ENCODE measurements at places on chromosomes 7 and 10.

GRCh38 chr7:70701477-70701876, 430.5 kb upstream of the GALNT17 start:
- DNase-seq = no peak

GRCh38 chr10:102781921-102782557, 38.3 kb downstream of the WBP1L start:
- DNase-seq = peak; percentile 86

- peak; percentile 68 for DNase-seq
Measured at GRCh38 chr7:114070246-114070645, 151.4 kb upstream of the PPP1R3A start.

- peak; percentile 53 for DNase-seq
Measured at GRCh38 chr10:133261726-133262325, 14.8 kb downstream of the ADAM8 start.

- peak; percentile 69 for DNase-seq
Measured at GRCh38 chr10:33506838-33507661, 172.6 kb upstream of the NRP1 start.

DNA sequence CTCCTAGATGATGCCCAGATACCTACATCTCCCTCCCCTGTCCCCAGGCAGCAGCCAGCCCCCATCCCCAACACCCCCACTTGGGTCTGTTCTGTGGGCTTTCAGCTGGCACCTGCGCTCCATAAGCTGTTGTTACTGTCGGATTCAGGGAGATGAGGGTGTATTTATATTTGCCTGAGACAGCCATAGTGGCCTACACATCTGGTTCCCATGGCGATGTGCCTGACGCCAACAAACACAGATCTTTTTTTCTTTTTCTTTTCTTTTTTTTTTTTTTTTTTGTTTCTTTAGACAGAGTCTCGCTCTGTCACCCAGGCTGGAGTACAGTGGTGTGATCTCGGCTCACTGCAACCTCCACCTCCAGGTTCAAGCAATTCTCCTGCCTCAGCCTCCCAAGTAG, 73.1 kb downstream of the CLIP2 start:
- no peak for DNase-seq

DNA sequence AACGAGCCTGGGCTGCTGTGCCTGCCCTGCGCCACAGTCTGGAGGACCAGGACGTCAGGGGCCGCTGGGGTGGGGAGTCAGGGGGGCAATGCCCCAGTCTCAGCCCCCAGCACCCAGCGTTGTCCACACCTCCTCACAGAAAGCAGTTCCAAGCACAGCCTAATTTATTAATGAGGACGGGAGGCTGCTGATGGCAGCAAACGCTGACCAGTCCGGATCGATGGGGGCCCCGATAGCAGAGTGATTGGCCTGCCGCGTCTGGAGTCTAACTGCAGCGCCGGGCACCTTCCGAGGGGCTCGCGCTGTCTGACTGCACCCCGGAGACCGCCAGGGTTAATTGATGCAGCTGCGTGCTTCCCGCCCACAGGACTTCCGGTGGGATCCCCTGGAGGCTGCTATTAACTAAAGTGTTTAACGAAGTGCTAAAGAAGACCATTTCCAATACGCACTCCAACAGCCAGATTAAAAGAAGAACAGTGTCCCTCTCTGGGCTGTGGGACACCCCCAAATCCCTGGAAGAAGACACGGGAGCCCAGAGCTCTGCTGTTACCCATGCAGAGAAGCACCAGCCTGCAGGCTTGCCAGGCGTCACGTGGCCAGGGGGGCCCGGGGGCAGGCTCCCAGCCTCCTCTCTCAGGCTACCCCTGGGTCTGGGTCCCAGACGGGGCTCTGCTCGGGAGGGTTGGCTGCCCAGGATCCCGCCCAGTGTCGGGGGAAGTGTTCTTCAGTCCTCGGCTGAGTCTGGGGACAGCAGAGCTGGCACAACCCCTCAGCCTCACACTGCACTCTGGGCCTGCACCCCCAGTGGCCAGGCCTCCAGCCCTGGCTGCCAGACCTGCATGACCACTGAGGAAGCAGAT, 63.8 kb downstream of the MICALL2 start:
- no peak for DNase-seq

DNA sequence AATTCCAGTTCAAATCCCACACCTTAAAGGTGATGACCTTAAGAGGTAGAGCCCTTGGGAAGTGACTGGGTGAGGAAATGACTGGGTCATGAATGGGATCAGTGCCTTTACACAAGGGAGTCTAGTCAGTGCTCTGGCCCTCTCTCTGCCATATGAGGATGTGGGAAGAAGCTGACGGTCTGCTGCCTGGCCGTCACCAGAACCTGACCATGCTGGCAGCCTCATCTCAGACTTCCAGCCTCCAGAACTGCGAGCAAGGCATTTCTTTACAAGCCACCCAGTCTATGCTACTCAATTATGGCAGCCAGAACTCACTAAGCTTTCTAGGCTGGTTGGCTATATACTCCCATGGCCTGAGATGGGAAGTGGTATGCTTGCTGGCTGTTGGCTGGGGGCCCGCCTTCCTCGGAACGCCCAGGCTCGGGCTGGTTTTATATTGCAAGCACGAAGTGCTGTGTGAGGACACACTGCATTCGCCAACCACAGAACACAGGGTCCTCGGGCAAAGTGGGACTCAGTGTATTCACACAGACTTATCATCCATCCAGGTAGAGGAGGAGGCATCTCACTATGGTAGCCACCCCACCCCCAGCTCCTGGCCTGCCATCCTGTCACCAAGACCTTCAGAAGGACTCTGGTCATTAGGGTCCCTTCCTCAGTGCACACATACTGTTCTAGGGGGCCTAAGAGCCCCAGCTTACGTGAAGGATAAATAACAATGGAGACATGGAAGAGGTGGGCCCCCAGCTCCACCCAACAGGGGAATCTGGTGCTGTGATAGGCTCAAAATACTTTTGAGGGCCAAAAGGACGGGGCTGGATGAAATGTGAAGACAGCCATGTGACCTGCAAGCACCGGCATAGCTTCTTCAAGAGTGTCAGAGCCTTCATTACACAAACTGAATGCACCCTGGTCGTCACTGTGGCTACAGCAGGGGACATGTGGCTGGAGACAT, 49.0 kb downstream of the ZRANB1 start:
- no peak for DNase-seq

DNA sequence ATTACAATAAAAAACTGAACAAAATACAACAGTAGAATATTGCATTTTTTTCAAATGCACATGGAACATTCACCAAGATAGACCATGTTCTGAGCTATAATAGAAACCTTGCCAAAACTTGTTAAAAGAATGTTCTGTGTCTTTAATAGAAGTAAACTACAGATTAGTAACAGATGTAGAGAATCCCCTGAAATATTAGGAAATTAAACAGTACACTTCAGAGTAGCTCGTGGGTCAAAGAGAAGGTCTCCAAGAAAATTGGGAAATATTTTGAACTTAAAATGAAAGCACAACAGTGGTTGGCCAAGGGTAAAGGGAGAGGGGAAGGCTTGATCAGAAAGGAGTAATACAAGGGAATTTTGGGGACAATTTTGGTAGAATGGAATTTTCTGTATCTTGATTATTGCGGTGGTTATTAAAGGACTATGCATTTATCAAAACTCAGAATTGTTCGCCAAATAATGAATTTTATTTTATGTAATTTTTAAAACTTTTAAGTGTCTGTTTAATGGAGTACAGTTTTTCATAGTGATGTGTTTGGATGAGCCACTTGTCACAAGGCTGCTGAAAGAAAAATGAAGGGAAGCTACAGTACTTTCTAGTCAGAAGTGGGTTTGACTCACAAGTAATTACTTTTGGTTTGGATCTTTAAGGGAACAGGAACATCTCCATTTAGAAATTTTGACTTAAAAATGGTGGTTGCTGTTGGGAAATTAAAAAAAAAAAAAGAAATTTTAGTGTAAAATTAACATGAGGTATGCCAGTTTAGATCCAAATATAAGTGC, 10.2 kb downstream of the PLEKHA8 start:
- DNase-seq = no peak

DNA sequence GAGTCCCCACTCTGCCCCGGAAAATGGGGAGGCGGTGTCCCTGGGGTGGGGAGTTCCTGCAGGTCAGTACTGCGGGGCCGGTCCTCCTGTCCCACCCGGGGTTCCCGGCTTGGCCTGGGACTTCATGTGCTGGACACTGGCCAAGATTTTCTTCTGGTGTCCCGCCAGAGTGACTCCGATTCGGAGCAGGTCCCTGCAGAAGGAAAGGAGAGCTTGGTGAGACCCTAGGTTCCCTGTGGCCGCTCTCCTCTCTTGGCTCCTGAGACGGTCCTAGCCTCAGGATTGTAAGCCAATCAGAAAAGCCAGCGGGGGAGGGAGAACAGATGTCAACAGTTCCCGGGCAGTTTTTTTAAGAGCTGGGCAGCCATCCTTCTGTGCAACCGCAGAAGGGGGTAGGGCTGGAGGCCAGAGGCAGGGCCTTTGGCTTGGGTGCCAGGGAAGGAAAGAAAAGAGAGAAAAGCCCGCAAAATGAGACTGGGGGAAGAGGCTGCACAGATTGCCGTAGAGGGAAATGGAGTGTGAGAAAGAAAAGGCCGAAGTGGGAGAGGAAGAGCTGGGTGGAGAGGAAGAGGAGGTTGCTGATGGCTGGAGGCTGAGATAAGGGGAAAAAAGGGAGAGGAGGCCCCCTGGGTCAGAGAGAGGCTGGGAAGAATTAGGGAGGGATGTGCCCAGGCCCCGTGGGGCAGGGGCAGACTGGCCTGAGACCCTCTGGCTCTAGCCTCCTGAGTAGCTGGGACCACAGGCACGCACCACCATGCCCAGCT, 23.7 kb downstream of the EPHB4 start:
- DNase-seq = peak; percentile 88

- peak; percentile 85 for DNase-seq
Measured at GRCh38 chr7:90958647-90959046, 305.6 kb upstream of the FZD1 start.

DNA sequence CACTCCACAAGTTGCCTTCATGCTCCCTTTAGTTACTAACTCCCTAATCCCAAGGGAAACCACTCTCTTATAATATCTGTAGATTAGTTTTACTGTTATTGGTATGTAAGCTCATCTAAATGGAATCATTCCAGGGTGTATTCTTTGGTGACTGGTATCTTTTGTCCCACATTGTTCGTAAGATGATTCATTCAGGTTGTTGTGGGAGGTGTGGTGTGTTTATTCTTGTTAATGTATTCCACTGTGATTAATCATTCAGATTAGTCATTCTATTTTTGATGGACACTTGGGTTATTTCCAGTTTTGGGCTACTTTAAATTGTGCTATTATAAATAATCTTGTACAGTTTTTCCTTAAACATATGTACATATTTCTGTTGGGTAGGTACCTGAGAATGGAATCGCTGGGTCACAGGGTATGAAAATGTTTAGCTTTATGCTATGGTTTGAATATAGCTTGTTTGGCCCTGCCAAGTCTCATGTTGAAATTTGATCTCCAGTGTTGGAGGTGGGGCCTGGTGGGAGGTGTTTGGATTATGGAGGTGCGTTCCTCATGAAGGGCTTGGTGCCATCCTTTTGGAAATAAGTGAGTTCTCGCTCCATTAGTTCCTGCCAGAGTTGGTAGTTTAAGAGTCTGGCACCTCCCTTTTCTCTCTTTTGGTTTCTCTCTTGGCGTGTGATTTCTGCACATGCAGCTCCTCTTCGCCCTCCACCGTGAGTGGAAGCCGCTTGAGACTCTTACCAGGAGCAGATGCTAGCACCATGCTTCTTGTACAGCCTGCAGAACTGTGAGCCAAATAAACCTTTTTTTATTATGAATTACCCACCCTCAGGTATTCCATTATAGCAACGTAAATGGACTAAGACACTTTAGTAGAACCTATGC, 13.8 kb downstream of the BTRC start:
- peak; percentile 94 for DNase-seq

- DNase-seq = peak; percentile 39
Measured at GRCh38 chr7:44486693-44487092, 3.8 kb downstream of the NUDCD3 start.

DNA sequence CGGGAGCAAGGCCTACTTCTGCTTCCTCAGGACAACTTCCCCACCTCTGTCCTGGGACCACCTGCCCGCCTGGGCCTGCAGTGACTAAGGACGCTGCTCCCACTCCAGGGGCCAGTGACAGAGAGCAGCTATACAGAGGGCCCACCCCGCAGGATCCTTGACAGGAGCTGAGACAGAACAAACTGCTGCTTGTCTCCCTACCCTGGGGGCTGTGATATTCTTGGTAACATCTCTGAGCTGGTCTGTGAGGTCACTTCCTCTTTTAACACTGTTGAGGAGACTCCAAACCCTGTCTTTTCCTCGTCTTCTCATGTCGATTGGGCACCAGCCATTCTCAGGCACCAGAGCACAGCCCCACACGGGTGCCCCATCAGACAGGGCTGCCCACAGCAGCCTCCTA, 6.9 kb upstream of the MRPS24 start:
- no peak for DNase-seq

DNA sequence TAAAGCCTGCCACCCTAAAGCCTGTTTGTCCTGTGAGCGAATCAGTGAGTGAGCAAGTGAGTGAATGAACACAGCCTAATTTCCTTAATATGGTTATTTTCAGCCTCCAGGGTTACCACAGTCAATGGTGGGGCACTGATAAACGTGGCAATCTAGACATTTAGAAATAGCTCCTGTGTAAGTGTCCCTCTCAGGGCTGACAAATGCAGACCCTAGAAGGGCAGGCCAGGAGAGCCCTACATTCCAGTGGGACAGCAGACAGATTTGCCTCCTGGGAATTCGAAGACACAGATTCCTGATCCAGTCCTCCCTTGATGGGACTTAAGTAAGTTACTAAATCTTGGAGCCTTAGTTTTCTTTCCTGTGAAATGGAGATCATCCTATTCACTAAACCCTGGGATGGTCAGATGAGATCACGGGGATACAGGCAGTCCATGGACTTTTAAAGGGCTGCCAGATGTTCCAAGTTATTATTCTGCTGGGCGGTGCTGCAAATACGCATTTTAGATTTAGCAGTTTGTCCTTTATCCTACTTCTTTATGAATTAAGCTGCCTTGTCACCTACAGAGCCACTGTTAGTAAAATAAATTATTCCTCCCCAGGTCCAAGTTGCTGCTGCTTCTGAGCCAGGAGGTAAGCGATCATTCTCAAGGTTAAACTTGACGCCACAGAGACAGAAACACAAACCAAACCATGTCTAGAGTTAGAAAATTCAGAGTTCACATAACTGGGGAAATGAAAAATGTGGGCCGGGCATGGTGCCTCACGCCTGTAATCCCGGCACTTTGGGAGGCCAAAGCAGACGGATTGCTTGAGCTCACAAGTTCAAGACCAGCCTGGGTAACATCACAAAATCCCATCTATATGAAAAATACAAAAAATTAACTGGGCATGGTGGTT, 54.8 kb upstream of the TM9SF3 start:
- DNase-seq = no peak

DNA sequence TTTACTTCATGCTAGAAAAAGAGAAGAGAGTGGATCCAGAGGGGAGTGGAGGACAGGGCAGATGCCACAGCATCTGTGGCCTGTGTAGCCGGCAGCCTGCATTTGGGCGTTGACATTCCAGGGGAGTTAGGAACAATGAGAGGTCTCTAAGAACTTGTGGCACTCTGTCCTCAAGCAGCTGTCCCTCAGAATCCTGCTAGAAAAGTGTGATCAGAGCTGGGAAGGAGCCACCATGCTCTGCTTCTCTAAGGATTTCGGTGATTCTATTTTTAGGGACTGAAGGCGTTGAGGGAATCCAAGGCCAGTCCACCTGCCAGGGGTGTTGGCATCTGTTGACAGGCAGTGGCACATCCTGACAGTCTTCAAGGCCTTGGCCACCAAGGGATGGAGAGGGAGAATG, 7.6 kb downstream of the LRIT2 start:
- no peak for DNase-seq
